ENCODE measurements at places on chromosomes 3 and 15.

GRCh38 chr3:106413683-106414082, 544.9 kb upstream of the CBLB start:
- H3K4me3 ChIP-seq: no peak overlapping the region
- H3K4me1 ChIP-seq: no peaks in the 10 kb centered on the region
- DNase-seq: no peak
- H3K36me3 ChIP-seq: no peaks in the 10 kb centered on the region
- no peaks in the 10 kb centered on the region for H3K27me3 ChIP-seq

DNA sequence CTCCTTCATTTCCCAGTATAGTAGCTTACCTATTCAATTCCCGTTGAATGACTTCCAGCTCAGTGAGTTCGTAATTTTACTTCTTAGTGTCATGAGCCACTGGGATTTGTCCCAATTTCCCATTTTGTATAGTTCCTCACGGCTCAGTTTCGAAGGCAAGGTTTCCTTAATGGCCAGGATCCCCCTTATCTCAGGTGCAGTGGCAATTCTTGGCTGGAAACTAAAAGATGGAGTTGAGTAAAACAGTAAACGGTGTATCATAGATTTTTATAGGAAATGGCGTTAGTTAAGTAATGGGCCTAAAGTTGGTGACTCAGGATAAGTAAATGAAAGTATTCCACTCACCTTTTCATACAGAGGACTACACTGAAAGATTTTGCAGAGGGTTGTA, 522 bp upstream of the LMLN start:
- H3K4me1 ChIP-seq: peaks cover 28% of the 10 kb centered on the region
- H3K4me3 ChIP-seq: peak overlapping the region; percentile 76
- H3K36me3 ChIP-seq: peaks cover 19% of the 10 kb centered on the region
- H3K27me3 ChIP-seq: no peaks in the 10 kb centered on the region
- no peak for DNase-seq
- no peak overlapping the region for H3K27ac ChIP-seq

DNA sequence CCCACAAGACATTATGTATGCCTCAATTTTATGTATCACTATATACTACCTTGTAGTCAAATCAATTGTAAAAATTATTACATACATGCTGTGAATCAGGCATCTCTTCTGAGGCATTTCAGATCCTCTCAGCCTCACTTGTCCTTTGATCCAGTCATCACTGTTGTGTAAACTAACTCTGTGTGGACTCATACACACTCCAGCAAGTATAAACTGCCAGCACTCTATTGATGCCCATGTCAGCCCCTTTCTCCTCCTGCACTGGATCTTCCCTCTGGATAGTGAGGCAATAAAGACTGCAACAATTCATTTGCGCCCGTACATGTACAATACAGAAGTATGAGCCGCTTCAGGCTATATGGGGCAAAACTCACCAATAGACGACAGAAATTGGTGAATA, 364.7 kb upstream of the TGFBR2 start:
- no peaks in the 10 kb centered on the region for H3K36me3 ChIP-seq
- no peak overlapping the region for H3K27ac ChIP-seq
- DNase-seq: no peak
- H3K4me3 ChIP-seq: no peak overlapping the region

- no peak for DNase-seq
- H3K36me3 ChIP-seq: no peaks in the 10 kb centered on the region
- no peaks in the 10 kb centered on the region for H3K27me3 ChIP-seq
- no peak overlapping the region for H3K27ac ChIP-seq
- no peak overlapping the region for H3K4me3 ChIP-seq
Measured at GRCh38 chr15:73030122-73030679, 22.1 kb upstream of the NEO1 start.

GRCh38 chr3:136070334-136070733, 104.8 kb downstream of the PPP2R3A start:
- no peak overlapping the region for H3K27ac ChIP-seq
- H3K4me1 ChIP-seq: 0 out of 2 replicates have a peak, but pooled peaks cover 3% of the 10 kb centered on the region
- H3K4me3 ChIP-seq: no peak overlapping the region

DNA sequence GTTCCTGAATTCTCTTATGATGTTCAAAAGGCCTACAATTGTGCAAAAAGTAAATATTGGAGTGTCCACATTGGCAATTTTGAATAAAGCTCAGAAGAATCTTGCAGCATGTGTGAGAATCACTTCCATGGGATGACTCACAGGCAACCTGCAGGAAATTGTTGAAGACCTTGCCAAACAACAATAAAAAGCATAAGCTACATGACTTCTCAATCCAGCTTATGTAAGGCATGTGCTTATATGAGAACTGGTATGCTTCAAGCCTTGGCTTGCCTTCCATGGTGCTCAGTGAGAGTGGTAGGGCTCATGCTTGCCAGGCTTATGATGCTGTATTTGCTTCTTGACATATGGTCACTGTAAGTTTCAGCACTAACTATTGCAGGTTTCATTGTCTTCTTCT, 18.4 kb upstream of the BCHE start:
- no peak overlapping the region for H3K4me3 ChIP-seq
- H3K27ac ChIP-seq: no peak overlapping the region

DNA sequence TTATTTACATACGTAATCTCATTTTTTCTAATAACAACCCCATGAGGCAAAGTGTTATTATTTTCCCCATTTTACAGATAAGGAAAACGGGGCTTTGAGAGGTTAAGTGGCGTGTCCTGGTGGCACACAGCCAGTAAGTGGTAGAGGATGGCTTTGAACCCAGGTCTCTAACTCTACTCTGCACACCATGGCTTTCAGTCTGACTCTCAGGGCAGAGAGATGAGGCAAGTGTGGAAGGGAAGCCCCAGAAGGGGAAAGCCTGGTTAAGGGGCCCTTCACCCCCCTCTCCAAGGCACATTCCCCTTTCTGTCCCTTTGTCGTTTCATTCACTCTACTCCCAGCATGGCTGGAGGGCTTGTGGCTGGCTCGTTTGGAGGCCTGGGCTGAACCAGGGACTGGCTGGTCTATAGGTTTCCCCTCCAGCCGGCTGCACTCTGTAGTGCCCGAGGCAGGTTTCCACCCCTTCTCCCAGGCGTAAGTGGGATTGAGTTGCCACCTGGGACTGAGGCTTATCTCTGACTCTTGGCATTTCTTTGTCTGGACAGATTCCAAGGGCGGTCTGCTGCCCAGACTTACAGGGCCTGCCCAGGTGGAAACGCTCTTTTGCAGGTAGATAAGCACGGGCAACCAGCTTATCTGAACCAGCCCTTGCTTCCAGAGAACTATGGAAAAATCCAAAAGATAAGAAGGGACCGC, 12.1 kb downstream of the SEMA4B start:
- no peak overlapping the region for H3K4me3 ChIP-seq
- DNase-seq: no peak
- no peak overlapping the region for H3K27ac ChIP-seq

All from Karpas-422 (cell line).